Activated T-helper 2 cell treated with anti-CD3 and anti-CD28 coated beads, Interferon-gamma antibody, Interleukin-2, Interleukin-4, amounts not matched to agents 10 μg/mL and 5 μg/mL and 100 μg/mL, durations not matched to agents 14 hours and 24 hours and 36 hours (primary cell): ENCODE measurements at places on chromosomes 6 and 20. TPM values are rescaled to one million over a fixed set of nuclear protein-coding genes. Genes with fewer than 3 reads are reported as not detected.

DNA sequence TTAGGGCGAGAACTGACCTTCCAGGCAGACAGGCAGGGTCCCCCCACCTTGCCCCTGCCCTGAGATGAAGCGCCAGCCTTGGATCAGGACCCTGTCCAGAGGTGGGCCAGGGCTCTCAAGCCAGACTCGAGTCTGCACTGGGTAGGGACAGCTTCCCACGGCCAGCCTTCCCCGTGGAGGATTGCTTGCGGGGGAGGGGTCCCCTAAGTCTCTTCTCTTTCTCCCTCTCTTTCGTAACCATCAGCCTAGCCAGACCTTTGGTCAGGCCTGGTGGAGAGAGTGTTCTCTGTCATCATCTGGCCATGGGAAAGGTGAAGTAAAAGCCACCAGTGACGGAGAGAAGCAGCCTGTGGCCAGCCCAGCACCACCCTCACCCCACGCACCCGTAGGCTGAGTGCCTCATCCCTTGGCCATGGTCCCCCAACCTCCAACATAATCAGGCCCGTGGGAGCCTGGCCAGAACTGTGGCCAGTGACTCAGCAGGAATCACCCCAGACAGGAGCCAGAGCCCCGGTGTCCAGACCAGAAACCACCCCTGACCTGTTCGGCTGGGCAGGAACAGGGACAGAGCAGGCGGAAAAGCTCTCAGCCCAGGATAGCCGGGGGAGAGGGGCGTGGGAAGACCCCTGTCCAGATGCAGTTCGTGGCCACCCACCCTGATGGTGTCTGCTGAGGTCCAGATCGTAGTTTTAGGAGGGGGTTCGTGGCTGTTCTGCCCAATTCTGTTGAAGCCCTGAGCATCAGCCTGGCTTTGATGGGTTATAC is 47.1 kb downstream of the SNAI1 start:
- no peak overlapping the region for H3K27ac ChIP-seq
- no peaks in the 10 kb centered on the region for H3K4me1 ChIP-seq
- H3K36me3 ChIP-seq, result no peaks in the 10 kb centered on the region
- no peaks in the 10 kb centered on the region for H3K27me3 ChIP-seq
- DNase-seq, result no peak

DNA sequence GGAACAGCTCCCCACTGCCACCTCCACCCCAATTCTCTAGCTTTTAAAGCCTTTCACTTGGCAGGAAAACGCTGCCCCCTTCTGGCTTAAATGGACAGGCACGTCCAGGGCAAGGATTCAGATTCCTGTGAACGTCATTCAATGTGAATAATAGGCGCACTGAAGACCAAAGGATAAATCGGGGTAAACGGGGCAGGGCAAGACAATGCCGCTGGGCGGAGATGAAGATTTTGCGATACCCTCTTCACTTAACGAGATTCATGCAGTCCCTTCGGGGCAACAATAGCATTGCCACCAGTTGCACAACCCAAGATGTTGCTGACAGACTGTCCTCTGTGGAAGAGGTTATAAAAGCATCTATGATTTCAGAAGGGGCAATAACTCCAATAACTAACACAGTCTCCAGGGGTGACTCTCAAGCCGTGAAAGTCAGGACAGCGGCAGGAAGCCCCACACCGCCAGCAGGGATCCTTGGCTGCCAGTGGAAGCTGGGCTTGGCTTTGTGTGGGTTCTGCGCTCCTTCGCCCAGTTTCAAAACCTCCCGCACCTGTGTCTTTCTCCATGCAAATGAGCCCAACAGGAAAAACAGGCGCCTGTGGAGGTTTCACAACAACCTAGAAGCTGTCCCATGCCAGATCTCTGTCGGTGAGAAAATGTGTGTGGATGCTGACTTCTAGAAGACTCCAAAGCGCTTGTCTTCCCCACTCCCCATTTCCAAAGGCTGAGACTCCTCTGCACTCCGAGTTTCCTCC is 291.8 kb downstream of the BMP7 start:
- H3K4me3 ChIP-seq, result no peak overlapping the region
- no peak overlapping the region for H3K27ac ChIP-seq
- H3K4me1 ChIP-seq, result no peaks in the 10 kb centered on the region
- no peak for DNase-seq
- H3K36me3 ChIP-seq, result no peaks in the 10 kb centered on the region

- no peak overlapping the region for H3K27ac ChIP-seq
- peaks cover 14% of the 10 kb centered on the region for H3K27me3 ChIP-seq
- no peak overlapping the region for H3K4me3 ChIP-seq
- no peaks in the 10 kb centered on the region for H3K36me3 ChIP-seq
- no peaks in the 10 kb centered on the region for H3K4me1 ChIP-seq
Observed at GRCh38 chr6:842141-842540, 149.2 kb upstream of the EXOC2 start.

DNA sequence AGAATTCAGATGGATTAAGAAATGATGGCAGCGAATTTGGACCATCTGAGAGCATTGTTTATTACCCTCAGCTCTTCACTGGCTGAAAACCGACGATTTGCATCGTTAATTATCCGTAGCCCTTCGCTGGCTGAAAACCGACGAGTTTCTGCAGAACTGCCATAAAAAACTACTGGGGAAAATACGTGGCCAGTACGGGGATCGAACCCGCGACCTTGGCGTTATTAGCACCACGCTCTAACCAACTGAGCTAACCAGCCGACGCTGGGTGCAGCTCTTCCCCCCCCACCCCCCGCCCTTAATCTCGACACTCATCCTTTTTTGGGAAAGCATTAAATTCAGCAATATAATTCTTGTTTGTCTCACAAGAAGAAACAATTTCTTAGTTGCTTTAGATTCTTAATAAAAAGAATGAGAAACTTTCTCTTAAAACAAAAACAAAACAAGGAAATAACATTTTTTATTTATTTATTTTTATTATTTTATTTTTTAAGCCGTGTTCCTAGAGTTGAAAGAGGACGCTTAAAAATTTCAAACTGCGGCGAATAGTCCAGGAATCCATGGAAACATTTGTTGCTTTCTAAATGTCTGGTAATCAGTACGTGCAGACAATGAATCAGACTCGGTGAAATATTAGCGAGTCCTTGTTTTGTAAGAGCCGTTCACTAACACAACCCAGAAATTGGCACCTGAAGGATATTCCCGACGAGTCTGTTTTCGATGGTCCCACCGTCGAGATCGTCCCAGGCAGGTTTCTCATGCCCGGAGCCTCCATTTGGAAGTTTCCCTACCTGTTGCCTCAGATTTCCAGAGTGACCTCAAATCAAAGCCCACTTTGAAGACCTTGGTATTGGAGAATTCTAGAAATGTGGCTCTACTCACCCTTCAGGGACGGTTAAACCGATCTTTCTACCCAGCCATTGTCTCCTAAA is 27.8 kb downstream of the PRSS16 start:
- no peak overlapping the region for H3K4me3 ChIP-seq
- H3K27me3 ChIP-seq, result peaks cover 50% of the 10 kb centered on the region
- no peak for DNase-seq
- H3K36me3 ChIP-seq, result no peaks in the 10 kb centered on the region
- H3K27ac ChIP-seq, result no peak overlapping the region
- peaks cover 6% of the 10 kb centered on the region for H3K4me1 ChIP-seq

The NKAIN4 gene
- total RNA-seq, result not detected in 2 replicates

The DDX39B gene
- 579 and 583 TPM in 2 replicates for total RNA-seq

The SLPI gene
- not detected in 2 replicates for total RNA-seq

The C20orf144 gene
- 0.27 and 0.28 TPM in 2 replicates for total RNA-seq

DNA sequence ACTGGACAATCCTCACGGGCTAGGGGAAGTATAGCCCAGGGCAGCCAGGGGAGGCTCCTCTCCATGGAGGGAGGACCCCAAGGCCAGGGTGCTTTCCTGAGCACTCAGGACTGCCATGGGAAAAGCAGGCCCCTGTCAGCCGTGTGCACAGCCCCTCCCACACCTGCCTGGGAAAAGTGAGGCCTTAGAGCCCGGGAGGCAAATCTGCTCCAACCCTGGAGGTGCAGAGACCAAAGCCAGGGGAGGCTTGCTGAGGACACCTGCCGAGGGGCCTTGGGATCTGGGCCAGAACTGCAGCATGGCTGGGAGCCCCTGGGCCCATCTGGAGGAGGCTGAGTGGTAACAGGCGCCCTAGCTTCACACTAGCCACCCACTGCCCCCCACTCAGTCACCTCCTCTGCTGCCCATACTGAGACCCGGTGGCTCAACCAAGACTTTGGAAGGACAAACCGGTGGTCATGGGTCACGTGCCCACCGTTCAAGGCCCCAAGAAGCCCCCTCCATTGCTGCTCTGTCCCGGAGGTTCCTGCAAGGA is 55.2 kb downstream of the YTHDF1 start:
- H3K4me3 ChIP-seq, result no peak overlapping the region
- DNase-seq, result no peak
- no peaks in the 10 kb centered on the region for H3K27me3 ChIP-seq

DNA sequence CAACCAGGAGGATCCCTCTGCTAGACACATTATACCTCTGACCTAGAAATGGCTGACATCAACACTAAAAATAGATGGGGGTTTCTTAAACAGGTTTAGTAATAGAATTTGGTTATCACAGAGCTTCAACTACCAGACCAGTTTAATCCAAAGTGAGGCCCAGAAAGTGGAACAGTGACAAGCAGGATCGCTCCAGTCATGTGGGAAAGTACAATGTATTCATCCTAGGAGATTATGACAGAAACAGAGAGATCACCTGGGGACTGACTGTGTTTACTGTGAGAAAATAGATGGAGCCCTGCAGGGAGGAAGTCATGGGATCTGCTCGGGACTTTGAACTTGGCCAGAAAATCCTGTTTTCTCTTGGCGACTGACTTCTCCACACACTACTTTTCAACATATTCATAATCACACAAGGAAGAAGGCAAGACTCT is 238.7 kb upstream of the SOX4 start:
- H3K4me3 ChIP-seq, result no peak overlapping the region
- no peaks in the 10 kb centered on the region for H3K4me1 ChIP-seq
- H3K27ac ChIP-seq, result no peak overlapping the region

GRCh38 chr6:22892452-22892851 is 323.1 kb downstream of the HDGFL1 start:
- no peak overlapping the region for H3K4me3 ChIP-seq
- H3K27ac ChIP-seq, result no peak overlapping the region
- H3K27me3 ChIP-seq, result no peaks in the 10 kb centered on the region
- H3K36me3 ChIP-seq, result no peaks in the 10 kb centered on the region

DNA sequence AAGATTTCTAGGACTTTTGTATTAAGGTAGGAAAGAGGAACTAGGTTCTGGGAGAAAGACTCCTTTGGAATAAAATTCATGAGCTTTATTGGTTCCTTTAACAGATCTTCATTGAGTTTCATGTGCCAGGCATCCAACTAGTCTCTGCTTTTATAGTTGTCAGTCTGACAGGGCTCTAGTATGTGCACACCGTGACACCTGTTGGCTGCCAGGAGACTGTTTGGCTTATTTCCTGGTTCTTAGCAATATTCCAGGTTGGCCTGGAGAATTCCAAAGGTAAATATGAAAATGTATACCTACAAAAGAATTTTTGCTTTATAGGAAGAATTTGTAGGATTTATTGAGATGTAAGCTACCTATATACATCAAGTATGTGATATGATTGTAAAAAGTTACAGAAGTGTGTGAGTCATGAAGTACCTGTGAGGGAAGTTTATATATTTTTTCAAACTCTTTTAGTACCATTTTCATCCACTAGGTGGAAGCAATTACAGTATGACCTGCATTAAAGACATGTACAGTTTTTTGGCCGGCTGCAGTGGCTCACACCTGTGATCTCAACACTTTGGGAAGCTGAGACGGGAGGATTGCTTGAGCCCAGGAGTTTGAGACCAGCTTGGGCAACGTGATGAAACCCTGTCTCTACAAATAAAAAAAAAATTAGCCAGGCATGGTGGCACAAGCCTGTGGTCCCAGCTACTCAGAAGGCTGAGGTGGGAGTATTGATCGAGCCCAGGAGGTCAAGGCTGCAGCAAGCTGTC is 35.2 kb downstream of the NDUFAF5 start:
- H3K4me1 ChIP-seq, result peaks cover 15% of the 10 kb centered on the region
- no peaks in the 10 kb centered on the region for H3K27me3 ChIP-seq
- peaks cover 40% of the 10 kb centered on the region for H3K36me3 ChIP-seq
